Endodermal cell (in vitro differentiated cells): ENCODE measurements at places on chromosomes 16 and 17. TPM values are rescaled to one million over a fixed set of nuclear protein-coding genes. Genes with fewer than 3 reads are reported as not detected.
A peak's percentile ranks its signal among the peaks of the same experiment; 100 is the strongest.

C1QTNF8 gene
- 0.20 TPM in 1 of 3 replicates, not detected in the others for total RNA-seq

- peaks cover 8% of the 10 kb centered on the region for H3K27me3 ChIP-seq
- no peaks in the 10 kb centered on the region for H3K36me3 ChIP-seq
- no peak overlapping the region for H3K4me3 ChIP-seq
- H3K4me1 ChIP-seq: no peaks in the 10 kb centered on the region
- H3K27ac ChIP-seq: no peak overlapping the region
Observed at GRCh38 chr17:29764748-29765147, 142.0 kb upstream of the CORO6 start.

- DNase-seq: no peak
- no peaks in the 10 kb centered on the region for H3K36me3 ChIP-seq
- H3K4me3 ChIP-seq: peak overlapping the region; percentile 61
- H3K4me1 ChIP-seq: peaks cover 23% of the 10 kb centered on the region
- H3K27me3 ChIP-seq: no peaks in the 10 kb centered on the region
Observed at GRCh38 chr16:61945511-61945910, 90.7 kb downstream of the CDH8 start.

DNA sequence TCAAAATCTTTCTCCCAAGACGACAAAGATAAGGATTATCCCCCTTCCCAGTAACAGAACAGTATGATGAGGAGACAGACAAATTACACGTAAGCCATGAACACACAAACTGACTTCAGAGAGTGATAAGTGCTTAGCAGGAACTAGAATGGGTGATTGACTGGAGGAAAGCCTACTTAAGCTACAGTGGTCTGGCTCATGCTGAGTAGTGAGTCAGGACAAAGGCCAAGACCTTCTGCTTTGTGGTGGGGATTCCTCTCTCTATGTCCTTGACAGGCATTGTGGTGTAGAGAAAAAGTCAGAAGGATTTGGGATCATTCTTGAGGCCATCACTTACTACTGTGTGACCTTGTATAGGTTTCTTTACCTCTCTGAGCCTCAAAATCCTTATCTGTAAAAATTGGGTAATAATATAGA lies 381.9 kb upstream of the CCL2 start:
- no peak overlapping the region for H3K4me3 ChIP-seq
- no peaks in the 10 kb centered on the region for H3K27me3 ChIP-seq
- DNase-seq: peak; percentile 57
- H3K36me3 ChIP-seq: no peaks in the 10 kb centered on the region
- H3K4me1 ChIP-seq: peaks cover 3% of the 10 kb centered on the region
- no peak overlapping the region for H3K27ac ChIP-seq

DNA sequence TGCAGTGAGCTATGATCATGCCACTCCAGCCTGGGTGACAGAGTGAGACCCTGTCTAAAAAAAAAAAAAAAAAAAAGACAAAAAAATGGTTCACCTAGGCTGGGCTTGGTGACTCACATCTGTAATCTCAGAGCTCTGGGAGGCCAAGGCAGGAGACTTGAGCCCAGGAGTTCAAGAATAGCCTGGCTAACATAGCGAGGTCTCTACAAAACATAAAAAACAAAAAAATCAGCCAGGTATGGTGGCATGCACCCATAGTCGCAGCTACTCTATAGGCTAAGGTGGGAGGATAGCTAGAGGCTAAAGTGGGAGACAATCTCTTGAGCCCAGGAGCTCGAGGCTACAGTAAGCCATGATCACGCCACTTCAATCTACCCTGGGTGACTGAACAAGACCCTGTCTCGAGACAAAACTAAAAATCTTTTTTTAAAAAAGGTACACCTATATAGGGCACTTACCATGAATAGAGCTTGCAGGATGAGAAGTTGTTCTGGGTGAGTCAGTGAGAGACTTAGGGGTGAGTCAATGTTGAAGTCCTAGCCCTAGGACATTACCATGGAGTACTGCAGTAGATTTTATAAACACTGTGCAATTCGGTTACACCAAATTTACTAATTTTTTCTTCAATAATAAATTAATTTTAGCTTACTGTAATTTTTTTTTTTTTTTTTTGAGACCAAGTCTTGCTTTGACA lies 19.0 kb downstream of the USP32 start:
- H3K4me3 ChIP-seq: no peak overlapping the region
- peak; percentile 60 for DNase-seq
- no peak overlapping the region for H3K27ac ChIP-seq
- H3K36me3 ChIP-seq: no peaks in the 10 kb centered on the region
- H3K27me3 ChIP-seq: no peaks in the 10 kb centered on the region

DNA sequence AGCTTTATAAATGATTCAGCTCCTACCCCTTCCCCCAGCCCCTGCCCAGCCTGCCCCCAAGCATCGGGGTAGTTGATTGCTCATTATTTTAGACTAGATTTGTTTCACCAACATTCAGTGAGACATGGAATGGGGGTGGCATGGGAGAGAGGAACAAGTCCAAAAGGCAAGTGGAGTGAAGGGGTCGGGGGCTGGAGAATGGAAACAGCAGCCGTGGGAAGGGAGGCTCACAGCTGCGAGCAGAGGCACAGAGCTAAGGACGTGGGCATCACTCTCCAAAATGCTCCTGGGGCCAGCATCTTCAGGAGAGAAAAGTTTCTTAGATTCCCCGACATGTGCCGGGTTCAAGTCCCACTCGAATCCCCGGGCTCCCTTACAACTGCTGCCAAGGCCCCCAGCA lies 19.3 kb downstream of the PIPOX start:
- H3K36me3 ChIP-seq: no peaks in the 10 kb centered on the region
- H3K4me1 ChIP-seq: no peaks in the 10 kb centered on the region
- DNase-seq: no peak
- H3K27me3 ChIP-seq: no peaks in the 10 kb centered on the region

- H3K27me3 ChIP-seq: no peaks in the 10 kb centered on the region
- no peak for DNase-seq
- no peak overlapping the region for H3K4me3 ChIP-seq
- no peak overlapping the region for H3K27ac ChIP-seq
Observed at GRCh38 chr17:79441356-79442160, 169.3 kb downstream of the RBFOX3 start.
